Thoracic aorta (tissue), 2 donors: ENCODE measurements at places on chromosomes 13 and 19. TPM values are rescaled to one million over a fixed set of nuclear protein-coding genes. Genes with fewer than 3 reads are reported as not detected.

DNA sequence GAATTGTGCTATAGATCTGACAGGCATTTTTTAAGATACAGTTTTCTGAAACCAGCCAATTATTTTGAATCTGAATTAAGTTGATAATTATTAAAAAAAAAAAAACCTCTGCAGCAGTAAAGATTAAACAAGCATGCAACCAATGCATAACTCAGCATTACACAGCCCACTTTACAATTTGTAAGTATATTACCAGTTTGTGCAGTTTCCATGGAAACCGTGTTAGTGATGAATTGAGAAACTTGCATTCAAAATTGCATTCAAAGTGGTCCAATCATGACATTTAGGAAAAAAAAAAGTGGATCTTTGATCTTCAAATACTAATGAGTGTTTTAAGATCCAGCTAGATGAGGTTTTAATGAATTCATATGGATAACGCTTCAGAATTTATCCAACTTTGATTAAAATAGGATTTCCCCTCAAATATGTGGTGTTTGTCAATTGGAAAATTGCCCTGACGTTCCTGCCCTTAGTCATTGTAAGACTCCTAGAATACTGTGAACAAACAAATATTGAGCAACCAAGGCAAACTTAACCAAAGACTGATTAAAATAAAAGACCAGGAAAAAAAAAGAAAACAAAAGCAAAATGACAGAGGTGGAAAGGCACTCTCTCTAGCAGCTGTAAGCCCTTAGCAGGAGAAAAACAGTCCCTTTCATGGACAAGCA, 314.8 kb upstream of the MAB21L1 start:
- no peak for DNase-seq

DNA sequence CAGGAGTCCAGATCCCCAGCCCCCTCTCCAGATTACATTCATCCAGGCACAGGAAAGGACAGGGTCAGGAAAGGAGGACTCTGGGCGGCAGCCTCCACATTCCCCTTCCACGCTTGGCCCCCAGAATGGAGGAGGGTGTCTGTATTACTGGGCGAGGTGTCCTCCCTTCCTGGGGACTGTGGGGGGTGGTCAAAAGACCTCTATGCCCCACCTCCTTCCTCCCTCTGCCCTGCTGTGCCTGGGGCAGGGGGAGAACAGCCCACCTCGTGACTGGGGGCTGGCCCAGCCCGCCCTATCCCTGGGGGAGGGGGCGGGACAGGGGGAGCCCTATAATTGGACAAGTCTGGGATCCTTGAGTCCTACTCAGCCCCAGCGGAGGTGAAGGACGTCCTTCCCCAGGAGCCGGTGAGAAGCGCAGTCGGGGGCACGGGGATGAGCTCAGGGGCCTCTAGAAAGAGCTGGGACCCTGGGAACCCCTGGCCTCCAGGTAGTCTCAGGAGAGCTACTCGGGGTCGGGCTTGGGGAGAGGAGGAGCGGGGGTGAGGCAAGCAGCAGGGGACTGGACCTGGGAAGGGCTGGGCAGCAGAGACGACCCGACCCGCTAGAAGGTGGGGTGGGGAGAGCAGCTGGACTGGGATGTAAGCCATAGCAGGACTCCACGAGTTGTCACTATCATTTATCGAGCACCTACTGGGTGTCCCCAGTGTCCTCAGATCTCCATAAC, at the start of gene APOE:
TSS of gene APOE (plus strand) at position 360 of the 724 bp plus-strand sequence. CDS start 829 bp downstream, outside the sequence.
- DNase-seq, result no peak

WDR83 gene
- total RNA-seq, result 12.1 TPM

DNA sequence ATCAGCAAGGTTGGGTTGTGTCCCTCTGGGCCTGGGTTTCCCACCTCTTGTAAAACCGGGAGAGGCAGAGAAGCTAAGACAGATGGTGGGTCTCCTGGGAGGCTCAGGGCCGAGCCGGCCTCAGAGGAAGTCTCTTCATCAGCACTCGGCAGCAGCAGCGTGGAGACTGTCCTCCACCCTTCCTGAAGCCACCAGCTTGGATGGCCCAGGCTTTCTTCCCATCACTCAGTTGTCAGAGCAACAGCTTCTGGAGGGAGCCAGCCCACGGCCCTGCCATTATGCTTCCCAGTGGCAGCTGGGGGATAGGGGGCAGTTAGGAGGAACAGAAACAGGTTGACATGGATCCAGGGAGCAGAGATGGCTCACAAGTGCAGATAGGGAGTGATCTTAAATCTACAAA, 191.0 kb downstream of the KATNAL1 start:
- no peak for DNase-seq

DNA sequence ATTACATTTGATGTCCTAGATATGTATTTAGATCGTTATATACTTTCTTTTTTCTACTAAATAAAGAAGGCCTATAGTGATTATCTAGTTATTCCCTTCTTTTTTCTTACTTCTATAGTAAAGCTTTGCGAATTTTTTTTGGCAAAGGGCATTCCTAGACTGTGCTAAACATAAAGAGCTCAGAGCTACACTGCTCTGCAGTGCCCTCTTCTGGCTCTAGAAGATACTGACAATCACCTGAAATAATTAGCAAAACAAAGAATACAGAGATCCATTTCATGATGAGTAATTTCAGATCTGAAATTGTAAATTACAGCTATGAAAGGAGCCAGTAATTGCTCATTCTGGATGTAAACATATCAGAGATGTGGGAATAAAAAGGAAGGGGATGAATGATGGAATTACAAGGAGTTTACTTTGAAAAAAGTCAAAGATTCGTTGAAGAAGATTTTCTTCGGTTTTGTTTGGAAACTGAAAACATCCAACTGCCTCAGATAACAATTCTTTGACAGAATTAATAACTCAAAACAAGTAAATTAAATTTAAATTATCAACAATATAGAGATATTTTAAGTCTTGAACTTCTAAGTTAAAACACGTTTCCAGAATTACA, 288.5 kb downstream of the NALCN start:
- no peak for DNase-seq

- no peak for DNase-seq
These were observed 295.4 kb upstream of the MAB21L1 start for GRCh38 chr13:35771898-35772297.

GRCh38 chr19:29796173-29796573, 15.6 kb upstream of the CCNE1 start:
- no peak for DNase-seq
